ENCODE measurements at places on chromosomes 2 and 18. TPM values are rescaled to one million over a fixed set of nuclear protein-coding genes. Genes with fewer than 3 reads are reported as not detected.

Gene RNF125
- 1.5 TPM for total RNA-seq

Gene APLF
- 11.3 TPM for total RNA-seq

Gene CD28
- not detected for total RNA-seq

Gene CD302
- total RNA-seq: 31.8 TPM

Gene PPP1R1C
- total RNA-seq: 27.4 TPM

Gene MAPK4
- 0.29 TPM for total RNA-seq

Gene HRH4
- not detected for total RNA-seq

Gene TBR1
- total RNA-seq: not detected

Gene KATNAL2
- total RNA-seq: 2.8 TPM

Gene LYG2
- total RNA-seq: not detected

Gene SOX11
- not detected for total RNA-seq

Gene SERPINB3
- not detected for total RNA-seq

Gene KCNF1
- total RNA-seq: not detected

Gene SERPINB4
- total RNA-seq: not detected

Gene CDK5R2
- not detected for total RNA-seq

Gene MAL
- 1.7 TPM for total RNA-seq

Gene DSG2
- 3.5 TPM for total RNA-seq

Gene CHST9
- not detected for total RNA-seq

Gene MYO5B
- 2.0 TPM for total RNA-seq

Gene WDR75
- 37.4 TPM for total RNA-seq

Gene CYP26B1
- 6.5 TPM for total RNA-seq

Gene ST6GAL2
- 0.51 TPM for total RNA-seq

Gene STAMBP
- 37.1 TPM for total RNA-seq

Gene DES
- total RNA-seq: 2,323 TPM

Gene XIRP2
- total RNA-seq: not detected

Gene TTLL4
- total RNA-seq: 117 TPM

Gene ANKRD44
- 20.5 TPM for total RNA-seq

Gene FAM110C
- total RNA-seq: 0.51 TPM

Gene ASAP2
- total RNA-seq: 32.4 TPM

Gene GKN2
- total RNA-seq: not detected

Gene CCDC102B
- total RNA-seq: 0.77 TPM

Gene FAP
- total RNA-seq: 167 TPM

Gene SPHKAP
- total RNA-seq: 0.07 TPM

Gene IL36B
- total RNA-seq: not detected

Gene IL37
- not detected for total RNA-seq

Gene EMILIN1
- total RNA-seq: 237 TPM

Gene C18orf54
- 3.1 TPM for total RNA-seq

Gene UCN
- total RNA-seq: 8.5 TPM

Gene C2orf76
- total RNA-seq: 18.2 TPM

Gene KIF1A
- total RNA-seq: not detected

Gene SMAD7
- total RNA-seq: 23.8 TPM

Gene KLHL14
- total RNA-seq: 3.1 TPM

Gene DCDC2C
- not detected for total RNA-seq

Gene NT5DC4
- total RNA-seq: not detected

Gene MAP3K19
- not detected for total RNA-seq

Gene PRSS56
- total RNA-seq: not detected

All from uterus (tissue), 4 donors.